Activated CD4-positive, alpha-beta T cell treated with anti-CD3 and anti-CD28 coated beads, Interleukin-10, Interleukin-2, amounts not matched to agents 100 ng/mL and 50 ng/mL, durations not matched to agents 16 hours and 8 hours (primary cell): ENCODE measurements at places on chromosomes 12 and 14.

DNA sequence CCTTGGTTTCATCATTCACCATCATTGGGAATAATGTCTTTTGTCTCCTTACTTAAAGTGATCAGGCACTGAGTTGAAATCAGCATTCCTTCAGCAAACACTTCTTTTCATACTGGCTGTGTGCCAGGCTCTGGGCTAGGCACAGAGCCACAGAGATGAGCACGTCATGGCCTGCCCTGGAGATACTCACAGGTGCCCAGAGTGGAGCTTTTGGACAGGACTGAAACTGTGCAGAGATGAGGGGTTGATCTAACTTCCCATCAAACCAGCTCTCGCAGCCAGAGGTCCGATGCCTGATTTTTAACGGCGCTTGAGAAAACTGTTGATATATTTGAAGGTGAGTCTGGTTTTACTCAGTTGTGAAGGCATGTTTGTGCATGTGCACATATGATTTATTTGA, 43.1 kb downstream of the CACNA1C start:
- DNase-seq, result no peak

DNA sequence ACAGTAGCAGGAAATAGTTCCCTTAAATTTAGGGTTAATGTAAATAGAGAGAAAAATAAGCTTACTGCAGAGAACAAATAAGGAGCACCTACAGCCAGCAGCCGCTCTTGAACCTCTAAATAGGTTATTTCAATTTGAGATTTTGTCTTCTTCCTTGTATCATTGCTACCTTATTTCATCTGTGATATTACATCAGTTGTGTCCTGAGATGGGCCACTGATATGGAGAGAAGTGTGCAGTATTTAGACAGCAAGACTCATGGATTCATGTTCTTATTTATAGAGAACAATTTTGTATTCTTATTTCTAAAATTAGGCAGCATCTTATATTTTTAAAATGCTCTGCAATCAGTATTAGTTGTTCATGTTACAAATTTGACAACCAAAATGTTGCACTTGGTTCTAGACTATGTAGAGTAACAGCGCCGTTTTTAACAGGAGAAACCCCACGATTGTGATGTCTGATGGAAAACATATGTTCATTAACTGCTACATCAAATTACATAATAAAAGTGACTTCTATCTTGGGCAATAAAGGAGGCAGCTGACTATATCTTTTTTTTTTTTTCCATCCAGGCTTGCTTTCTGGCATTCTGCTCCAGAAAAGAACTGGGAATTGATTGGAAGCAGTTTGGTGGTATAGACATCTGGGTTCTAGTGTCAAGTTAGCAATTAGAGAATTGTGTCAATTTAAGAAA, 117.9 kb downstream of the CAND1 start:
- no peak for DNase-seq

DNA sequence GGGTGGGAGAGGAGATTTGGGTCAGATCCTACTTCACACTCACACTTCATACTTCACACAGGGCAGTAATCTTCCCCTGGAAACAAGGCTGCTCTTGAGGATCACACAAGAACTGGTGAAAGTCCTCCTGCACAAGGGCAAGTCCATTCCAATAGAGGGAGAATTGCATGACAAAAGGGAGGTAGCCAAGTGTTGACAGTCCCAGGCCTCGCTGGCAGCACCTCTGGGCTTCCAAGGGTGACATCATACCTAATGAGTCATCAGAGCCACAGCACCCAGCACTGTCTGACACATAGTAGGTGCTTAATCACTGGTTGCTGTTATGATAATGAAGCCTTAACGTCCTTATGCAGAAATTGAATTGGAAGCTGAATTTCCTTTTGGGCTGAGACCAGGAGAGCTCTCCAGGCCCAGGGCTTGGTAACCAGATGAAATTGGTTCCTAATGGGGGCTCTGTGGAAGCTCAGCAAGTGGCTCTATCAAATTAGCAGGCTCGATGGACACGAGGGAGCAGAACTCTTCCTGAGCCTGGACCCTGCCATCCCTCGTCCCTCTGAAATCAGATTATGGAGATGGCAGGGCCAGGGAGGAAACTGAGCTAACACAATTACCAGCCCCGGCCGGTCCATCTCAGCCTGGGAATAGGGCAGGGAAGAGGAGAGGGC, 58.8 kb upstream of the ACTN1 start:
- no peak for DNase-seq

- no peak for DNase-seq
These were observed 3.7 kb downstream of the MYO1A start for GRCh38 chr12:57046086-57046791.

DNA sequence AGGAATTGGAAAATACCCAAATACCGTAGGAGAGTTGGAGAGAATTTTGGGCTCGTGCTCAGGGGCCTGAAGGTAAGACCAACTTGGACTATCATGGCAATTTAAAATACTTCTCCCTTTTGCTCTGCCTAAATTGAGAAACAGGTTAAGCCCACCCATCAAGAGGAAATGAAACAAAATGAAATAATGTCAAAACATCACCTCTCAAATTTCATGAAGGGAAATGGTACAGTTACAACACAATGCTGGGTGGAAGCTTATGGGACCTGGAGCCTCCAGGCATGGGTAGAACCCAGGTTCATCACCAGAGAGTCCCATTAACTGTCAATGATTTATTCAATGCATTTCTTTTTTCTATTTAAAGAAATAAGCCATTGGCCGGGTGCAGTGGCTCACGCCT, 33.7 kb downstream of the FOS start:
- DNase-seq, result no peak

DNA sequence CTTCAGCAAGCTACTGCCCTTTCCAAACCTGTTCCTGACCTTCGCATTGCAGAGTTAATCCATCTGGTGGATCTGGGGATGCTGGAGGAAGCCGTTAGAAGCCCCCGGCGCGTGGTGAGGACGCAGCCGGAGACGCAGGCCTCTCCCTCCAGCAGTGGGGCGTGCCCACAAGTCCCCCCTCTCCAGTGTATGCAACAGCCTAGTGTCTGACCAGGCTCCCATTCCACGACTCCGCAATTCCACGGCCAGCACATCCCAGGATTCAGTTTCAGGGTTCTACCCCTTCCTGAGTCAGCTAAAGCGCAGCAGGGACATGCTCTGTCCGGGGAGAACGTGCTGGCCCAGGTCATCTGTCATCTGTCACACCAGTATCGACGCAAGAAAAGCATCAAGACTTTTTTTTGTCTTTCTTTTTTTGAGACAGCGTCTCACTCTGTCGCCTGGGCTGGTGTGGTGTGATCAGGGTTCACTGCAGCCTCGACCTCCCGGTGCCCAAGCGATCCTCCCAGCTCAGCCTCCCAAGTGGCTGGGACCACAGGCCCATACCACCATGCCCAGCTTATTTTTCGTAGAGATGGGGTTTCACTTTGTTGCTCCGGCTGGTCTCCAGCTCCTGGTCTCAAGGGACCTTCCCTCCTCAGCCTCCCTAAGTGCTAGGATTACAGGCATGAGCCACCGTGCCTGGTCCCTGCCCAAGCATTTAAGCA, 8.0 kb upstream of the DYNC1H1 start:
- DNase-seq, result no peak

- no peak for DNase-seq
These were observed 125.0 kb upstream of the DYRK2 start for GRCh38 chr12:67523538-67523937.

GRCh38 chr12:117011988-117012805, 87.0 kb downstream of the TESC start:
- no peak for DNase-seq

DNA sequence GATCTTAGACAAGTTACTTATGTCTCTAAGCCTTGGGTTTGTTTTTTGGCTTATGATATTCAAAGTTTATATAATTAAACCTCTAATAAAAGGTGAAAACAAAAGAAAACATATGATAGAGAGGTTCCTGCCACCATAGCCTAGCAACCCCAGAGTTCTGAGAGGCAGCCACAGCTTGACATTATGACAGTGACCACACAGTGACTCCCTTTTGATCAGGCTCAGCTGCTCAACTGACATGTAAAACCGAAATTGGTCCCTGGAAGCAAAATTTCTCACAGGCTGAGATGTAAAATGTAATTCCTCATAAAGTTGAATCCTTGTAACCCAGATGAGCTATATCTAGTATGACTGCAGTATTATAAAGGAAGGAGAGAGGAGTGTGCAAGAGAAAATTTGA, 108.5 kb downstream of the GCH1 start:
- no peak for DNase-seq

DNA sequence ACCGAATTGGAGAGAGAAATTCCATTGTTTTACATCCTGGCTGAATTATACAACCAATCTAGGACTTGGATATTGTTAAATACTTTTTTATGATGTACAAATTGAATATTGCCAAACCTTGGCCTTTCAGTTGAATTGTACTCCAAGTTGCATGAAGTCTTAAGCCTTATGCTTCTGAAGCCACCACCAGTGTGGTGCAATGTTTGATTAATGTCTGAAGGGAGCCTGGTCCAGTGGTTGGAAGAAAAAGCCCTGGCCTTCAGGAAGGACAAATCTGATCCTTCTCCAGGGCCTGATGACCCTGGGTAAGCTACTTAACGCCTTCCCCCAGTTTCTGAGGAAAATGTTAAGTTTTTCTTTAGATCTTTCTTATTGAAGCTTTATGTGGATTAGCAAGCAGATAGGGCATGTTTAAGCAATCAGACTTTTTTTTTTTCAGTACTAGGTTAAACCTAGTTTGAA, 72.0 kb downstream of the PAPOLA start:
- DNase-seq, result no peak

DNA sequence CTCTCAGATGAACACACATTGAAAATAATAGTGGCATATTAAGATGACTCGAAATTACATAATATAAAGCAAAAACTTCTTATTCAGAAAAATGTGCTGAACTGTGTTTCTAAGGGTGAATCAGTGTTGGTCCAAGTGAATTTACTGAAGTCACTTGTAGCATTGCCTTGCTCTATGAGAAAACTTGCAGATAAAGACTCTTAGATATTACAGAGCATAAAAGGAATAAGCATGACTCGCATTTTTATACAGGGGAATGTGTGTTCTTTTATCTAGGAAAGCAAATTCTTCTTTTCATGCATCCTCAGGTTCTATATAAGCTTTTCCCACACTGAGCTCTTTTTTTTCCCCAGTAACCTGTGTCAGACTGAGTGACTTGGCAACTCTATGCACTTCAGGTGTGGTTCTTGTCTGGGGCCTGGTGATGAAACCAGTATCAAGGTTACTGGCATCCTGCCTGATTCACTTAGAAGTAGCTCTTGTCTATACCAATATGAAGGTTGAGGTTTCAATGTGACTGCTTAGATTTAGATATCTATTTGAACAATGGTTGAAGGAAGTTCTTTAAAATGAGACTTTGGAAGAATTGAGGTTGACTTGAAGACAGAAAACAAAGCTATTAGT, 76.1 kb downstream of the OTOGL start:
- peak; percentile 43 for DNase-seq

- no peak for DNase-seq
These were observed 190.7 kb downstream of the EXOC5 start for GRCh38 chr14:57078054-57078453.

- DNase-seq, result peak; percentile 64
These were observed 11.9 kb downstream of the TMEM52B start for GRCh38 chr12:10190558-10191388.

- peak; percentile 13 for DNase-seq
These were observed 36.5 kb upstream of the DYNC1H1 start for GRCh38 chr14:101927859-101928258.

DNA sequence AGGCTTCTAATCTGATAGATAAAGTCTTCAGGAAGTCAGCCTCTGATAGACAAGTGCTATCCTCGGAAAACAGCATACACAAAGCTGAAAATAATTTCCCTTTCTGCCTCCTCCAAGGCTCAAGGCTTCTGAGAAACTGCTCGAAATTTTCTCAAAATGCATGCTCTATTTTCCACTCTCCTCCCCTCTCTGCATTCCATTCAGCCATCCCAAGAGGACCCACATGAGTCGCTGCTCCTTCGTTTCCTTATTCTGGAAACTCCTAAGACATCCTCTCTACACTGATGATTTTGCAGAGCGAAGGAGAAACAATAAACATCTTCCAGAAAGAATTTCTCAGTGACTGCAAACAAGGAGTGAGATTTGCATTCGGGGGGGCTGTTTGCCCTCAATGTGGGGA, 92.2 kb upstream of the SFSWAP start:
- DNase-seq, result no peak

DNA sequence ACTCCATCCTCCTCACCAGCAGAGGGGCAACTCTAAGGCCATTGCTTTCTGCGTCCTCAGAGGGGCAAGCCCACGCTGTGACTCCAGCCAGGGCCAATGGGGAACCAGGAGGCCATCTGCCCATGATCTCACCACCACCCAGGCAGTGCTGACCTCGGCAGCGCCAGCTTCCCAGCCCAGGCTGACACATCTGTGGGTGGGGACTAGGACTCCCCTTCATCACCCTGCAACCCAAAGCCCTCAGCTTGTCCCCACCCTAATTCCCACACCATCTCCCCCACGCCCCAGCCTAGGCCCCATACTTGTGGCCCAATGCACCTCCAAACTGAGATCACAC, 58.6 kb downstream of the VWF start:
- DNase-seq, result no peak

GRCh38 chr12:15209782-15210181, 11.4 kb downstream of the RERG start:
- no peak for DNase-seq

DNA sequence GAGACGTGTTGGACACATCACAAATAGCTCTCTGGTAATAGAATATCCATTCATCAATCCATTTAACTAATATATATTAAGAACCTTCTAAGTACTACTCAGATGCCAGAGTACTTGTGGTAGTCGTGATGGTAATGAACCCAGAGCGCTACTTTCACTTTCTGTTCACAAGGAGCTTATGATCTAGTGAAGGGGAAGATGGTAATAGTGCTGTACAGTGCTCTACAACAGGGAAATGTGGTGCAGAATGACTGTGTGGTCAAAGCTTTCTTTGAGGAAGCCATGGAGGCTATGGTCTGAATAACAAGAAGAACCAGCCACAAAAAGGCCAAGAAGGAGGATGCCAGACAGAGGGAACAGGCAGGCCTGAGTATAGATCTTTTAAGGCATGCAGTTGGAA, 212.0 kb downstream of the PTPRO start:
- peak; percentile 63 for DNase-seq

- no peak for DNase-seq
These were observed 1.7 kb downstream of the ZNF410 start for GRCh38 chr14:73888460-73888725.

GRCh38 chr12:63897931-63898330, 53.4 kb downstream of the SRGAP1 start:
- DNase-seq, result no peak

- no peak for DNase-seq
These were observed 371 bp downstream of the CHD8 start for GRCh38 chr14:21455592-21455911.

DNA sequence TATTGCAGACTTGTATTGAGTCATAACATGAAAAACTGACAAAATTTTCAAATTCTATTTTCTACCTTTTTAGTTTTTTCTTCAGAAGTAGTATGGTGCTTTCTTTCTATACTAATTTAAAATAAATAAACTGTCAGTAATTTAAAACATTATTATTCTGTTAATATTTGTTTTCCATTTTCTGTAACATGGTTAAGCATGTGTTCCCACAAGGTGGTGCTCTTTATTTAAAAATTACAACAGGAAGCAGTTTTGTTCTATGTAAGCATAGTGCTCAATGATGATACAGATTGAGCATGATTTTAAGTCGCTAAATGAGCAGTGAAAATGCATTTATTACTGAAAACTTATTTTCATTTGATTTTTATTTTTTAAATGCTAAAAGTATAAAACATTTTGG, 114.6 kb downstream of the PPFIA2 start:
- DNase-seq, result peak; percentile 43

GRCh38 chr12:19285793-19286448, 153.4 kb upstream of the AEBP2 start:
- no peak for DNase-seq

- DNase-seq, result no peak
These were observed 49.2 kb upstream of the SSTR1 start for GRCh38 chr14:38158468-38158867.
